ENCODE measurements at places on chromosomes 11 and 22.
A peak's percentile ranks its signal among the peaks of the same experiment; 100 is the strongest.

- DNase-seq = no peak
These were observed 40.5 kb downstream of the NCAM1 start for GRCh38 chr11:113001709-113002108.

- DNase-seq = no peak
These were observed 19.5 kb upstream of the TESMIN start for GRCh38 chr11:68770781-68771180.

DNA sequence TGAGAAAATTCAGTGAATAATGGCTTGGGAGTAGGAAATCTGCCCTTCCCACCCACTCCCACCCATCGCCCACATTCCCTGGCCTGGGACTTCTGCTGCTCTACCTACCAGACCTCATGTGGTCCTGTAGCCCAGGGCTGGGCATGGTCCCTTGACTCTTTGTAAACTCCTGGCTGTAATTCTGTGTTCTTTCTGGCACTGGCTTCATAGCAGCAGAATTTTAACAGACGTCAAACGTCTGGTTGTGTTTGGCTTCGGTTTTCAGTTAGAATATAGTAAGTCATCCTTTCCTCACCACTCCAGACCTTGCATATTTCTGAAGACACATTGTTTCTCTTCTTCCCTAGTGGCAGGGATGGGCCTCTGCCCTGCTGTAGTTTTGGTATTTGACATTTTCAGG is 210.6 kb downstream of the CSNK2A3 start:
- DNase-seq = no peak

DNA sequence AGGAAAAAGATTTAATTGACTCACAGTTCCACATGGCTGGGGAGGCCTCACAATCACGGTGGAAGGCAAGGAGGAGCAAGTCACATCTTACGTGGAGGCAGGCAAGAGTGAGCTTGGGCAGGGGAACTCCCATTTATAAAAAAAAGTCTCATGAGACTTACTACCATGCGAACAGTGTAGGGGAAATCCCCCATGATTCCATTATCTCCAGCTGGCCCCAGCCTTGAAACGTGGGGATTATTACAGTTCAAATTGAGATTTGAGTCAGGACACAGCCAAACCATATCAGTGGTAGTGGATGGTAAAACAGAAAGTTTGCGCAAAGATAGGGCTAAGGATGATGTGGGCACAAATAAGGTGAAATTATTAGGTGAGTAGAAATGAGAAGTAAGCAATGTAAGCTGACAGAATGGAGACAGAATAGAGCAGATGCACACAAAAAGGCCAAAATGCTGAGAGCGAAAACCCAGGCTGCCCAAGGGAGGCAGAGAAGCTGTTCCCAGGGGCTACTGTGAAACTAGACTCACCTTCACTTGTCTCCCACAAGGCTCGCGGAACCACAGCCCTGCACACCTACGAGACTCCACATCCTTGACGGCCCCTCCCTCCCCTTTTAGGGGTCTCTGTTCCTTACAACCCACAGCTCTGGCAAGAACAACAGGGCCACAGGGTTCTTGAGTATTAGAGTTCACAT is 377.6 kb downstream of the CADM1 start:
- no peak for DNase-seq

DNA sequence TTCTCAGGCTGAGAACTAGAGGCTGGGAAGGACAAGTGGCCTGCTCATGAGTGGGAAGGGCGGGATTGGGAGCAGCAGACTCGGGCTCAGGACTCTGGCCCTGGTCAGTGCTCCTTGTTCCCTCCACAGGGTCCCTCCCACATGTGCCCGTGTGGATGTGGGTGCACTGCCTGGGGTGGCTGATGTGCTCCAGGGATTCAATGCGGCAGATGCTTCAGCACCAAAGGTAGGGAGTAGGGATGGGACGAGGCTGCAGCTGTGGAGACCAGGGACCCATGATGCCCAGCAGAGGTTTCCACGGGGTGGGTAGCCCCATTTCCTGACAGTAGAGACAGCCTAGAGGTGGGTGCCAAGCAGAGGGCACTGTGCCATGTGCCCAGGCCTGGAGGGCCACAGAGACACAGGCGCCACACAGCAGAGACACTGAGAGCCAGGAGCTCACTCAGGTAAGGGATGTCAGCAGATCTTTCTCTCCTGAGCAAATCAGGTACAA is 89.5 kb downstream of the GGTLC2 start:
- DNase-seq = no peak

DNA sequence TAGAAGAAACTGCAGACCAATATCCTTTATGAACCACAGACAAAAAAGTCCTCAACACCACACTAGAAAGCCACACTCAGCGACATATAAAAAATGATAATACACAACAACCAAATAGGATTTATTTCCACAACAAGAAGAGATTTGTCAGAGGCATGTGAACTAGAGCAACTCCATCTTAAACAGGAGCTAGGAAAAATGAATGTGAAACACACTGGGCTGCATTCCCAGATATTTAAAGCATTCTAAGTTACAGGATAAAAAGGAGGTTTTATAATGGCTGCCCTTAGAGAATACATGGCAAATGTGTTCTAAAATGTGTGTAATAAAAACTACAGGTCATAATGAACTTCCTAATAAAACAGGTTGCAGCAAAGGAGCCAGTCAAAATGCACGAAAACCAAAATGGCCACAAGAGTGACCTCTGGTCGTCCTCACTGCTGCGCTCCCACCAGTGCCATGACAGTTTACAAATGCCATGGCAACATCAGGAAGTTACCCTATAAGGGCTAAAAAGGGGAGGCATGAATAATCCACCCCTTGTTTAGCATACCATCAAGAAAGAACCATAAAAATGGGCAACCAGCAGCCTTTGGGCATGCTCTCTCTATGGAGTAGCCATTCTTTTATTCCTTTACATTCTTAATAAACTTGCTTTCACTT is 21.8 kb downstream of the XKR3 start:
- DNase-seq = no peak

- DNase-seq = no peak
These were observed 388 bp downstream of the TMEM121B start for GRCh38 chr22:17120711-17121232.

- DNase-seq = no peak
These were observed 16.6 kb downstream of the RTN4RL2 start for GRCh38 chr11:57476757-57477506.

DNA sequence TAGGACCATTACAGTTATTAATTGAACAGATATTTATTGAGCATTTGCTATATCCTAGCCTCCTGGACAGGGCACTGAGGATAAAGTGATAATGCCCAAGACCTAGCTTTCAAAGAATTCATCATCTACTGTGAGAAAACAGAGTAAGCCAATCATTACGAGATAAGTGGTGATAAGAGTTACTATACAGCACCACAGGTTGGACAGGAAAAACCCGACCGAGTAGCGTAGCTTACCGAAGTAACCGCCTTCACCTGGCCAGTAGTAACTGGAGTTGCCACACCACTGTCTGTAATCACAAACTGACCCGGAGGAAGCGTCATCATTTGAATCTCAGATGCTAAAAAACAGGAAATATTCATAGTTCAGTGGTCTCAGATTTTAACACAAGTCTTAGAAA is 10.0 kb upstream of the NFRKB start:
- DNase-seq = no peak

DNA sequence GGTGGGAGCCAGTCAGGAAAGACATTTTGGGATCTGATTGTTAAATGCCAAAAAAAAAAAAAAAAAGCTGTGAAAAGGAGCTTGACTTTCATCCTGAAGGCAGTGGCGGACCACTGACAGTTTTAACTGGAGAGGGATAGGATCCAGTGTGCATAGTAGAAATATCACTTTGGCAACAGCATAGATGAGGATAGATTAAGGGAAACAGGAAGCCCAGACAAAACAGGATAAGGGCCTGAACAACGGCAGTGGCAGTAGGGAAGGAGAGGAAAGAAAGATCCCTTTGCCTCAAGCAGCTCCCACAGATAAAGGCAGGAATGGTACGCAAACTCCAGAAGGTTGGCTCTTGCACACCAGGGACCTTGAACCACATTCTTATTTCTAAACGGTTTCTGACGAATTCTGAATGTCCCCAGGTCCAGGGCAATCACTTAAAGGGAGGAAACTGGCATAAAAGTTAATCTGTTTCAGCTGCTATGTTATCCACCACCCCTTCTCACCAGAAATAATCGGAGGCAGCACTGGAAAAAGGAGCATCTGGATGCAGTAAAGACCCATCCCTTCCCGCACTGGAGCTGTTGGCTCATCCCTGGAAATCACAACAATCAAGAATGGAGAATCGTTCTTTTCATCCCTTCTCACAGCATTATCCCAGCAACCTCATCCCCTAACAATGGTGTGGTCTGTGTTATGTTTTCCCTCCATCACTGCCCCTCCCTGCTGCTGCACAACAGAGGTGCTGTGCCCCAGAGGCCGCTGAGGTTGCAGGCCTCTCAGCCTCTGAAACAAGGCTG is 99.1 kb downstream of the GAB2 start:
- peak; percentile 26 for DNase-seq

DNA sequence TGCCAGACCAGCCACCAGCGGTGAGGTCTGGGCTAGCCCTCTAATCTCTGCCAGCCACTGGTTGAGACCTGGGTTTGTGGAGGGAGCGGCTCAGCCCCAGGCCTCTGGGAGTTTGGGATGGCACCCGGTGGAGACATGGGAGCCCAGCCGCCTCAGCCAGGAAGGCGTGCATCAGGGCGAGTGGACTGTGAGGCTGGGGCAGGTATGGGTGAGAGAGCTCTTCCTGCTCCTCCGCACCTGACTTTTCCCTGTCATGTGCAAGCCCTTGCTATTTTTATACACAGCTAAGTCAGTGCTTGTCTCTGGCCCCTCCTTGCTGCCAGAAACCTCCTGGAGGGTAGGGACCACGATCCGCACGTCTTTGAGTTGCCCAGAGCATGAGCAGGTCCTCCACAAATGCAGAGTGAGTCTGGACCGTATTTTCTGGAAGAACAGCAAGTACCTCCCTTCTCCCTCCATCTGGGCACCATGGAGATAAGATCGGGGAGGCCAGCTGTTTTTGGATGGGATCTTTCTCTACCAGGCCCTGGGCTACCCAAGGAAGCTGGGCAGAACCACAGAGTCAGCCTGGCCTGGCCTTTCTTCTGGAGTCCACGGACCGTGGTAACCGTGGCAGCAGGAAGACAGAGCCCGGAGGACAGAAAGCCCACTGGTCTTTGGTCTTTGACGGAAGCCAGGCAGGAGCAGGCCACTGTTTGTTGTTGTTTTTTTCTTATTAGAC is 53.3 kb downstream of the IGLL1 start:
- no peak for DNase-seq

DNA sequence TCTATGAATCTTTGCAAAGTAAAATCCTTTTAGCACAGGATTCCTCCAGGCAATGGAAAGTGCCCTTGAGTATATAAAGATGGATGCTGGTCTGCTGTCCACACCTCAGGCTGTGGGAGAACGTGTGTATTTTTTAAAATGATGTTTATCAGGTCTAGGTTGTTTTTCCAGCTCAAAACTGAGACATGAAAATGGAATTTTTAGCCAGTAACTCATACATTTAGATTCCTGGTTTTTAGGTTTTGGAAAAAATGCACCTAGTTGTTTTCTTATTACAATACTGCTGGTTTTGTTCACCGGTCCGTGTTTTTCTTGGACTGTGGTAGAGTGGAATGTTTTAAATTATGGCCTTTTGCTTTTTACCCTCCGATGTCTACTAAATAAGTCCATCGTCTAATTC is 554.7 kb downstream of the SOX6 start:
- DNase-seq = no peak

GRCh38 chr11:106021967-106022794 is at the start of gene MSANTD4:
Gene MSANTD4 (minus strand): TSS chr11:106022240. CDS start chr11:106010917, 11,323 bp downstream.
- DNase-seq = peak; percentile 99

- DNase-seq = no peak
These were observed 10.0 kb downstream of the SMIM38 start for GRCh38 chr11:69165775-69166174.

DNA sequence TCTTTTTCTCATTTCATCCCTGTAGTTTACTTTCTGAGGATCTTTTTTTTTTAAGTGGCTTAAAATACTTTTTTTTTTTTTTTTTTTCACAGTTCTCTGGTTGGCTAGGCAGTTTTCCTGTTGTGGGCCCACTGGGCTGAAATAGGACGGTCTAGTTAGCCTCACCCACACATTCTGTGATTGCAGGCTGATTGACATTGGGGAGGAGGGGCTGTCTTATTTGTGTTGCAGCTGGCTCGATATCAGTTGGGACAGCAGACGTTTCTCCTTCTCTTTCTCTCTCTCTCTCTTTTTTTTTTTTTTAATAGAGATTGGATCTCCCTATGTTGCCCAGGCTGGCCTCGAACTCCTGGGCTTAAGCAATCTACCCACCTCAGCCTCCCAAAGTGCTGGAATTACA is 6.9 kb downstream of the BCR start:
- no peak for DNase-seq

- no peak for DNase-seq
These were observed 1.5 kb downstream of the SLC35F2 start for GRCh38 chr11:107856981-107857517.

DNA sequence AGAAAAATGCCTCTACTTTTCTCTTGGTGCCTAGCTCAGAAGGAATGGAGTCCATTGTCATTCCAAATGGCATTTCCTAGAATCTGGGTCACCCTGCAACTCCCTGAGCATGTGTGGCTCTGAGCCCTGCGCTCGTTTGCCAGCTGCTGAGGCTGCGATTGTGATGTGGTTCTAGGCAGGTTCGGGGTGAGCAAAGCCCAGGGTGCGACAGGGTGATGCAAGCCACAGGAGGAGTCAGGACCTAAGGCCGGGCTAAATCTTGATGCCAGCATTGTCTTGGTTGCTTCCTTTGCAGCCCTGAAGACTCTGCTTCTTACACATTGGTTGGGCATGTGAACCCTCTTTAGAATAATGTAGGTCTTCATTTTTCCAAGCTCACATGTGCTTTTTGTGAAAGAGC is 131.0 kb downstream of the MORC2 start:
- no peak for DNase-seq

- peak; percentile 42 for DNase-seq
These were observed 1.4 kb upstream of the CELSR1 start for GRCh38 chr22:46538814-46539160.

DNA sequence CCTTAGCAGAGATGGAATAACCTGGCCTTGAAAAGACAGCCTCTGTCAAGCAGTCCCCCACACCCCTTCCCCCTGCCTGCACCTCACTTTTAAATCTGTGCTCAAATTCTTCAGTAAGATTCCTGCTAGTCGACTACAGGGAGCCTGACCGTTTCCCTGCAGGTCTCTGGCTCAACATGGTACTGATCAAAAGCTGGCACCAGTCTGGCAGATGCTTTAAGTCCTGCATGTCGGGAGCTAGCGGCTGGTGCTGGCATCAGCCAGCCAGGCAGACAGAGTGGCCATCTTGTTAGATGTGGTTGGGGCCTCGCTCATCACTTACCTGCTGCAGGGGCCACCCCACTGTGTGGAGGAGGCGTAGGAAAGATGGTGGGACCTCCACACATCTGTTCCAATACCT is 204.4 kb upstream of the SORL1-AS1 start:
- DNase-seq = no peak

GRCh38 chr11:130206141-130206540 is 46.6 kb downstream of the ST14 start:
- no peak for DNase-seq

GRCh38 chr11:27331981-27332380 is 31.0 kb downstream of the CCDC34 start:
- DNase-seq = peak; percentile 63

GRCh38 chr11:89736566-89736965 is 26.5 kb downstream of the TRIM77 start:
- DNase-seq = no peak

Measured in fibroblast of pulmonary artery (primary cell).